ENCODE measurements at places on chromosomes 11 and 22.

- DNase-seq = no peak
These were observed 100.6 kb downstream of the PHF21B start for GRCh38 chr22:44909241-44909640.

DNA sequence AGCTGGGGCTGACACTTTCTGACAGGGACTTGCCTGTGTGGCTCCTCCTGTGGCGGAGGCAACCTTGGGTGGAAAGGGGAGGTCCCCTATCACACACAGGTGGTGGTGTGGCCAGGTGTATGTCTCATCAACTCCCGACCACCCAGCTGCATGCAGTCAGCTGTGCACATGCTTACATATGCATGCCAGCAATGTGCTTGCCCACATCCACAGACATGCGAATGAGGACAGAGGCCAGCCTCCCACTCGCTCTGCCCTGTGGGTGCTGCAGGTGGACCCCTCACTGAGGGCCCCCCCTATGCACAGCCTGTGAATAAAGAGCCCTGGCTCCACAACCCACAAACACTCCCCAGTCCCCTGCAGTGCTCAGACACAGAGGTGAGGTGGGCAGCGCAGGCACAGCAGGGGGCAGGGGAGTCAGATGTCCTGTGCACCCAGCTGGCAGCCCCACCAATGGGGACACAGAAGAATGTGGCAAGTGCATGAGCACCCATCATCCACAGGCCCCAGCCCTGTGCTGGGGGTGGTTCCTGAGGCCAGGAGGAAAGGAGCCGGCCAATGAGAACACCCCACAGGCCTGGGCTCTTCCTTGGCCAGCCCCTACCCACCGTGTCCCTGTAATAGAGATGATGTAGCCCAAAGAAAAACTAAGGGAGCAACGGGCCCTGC is 9.5 kb downstream of the GNB1L start:
- DNase-seq = no peak

GRCh38 chr11:82663535-82663934 is 70.1 kb downstream of the FAM181B start:
- DNase-seq = no peak

- DNase-seq = no peak
These were observed 100.4 kb downstream of the ARL14EP start for GRCh38 chr11:30423279-30423648.

GRCh38 chr11:78149646-78150045 is 10.2 kb upstream of the ALG8 start:
- DNase-seq = no peak

- DNase-seq = peak; percentile 38
These were observed 931 bp downstream of the CADM1 start for GRCh38 chr11:115503083-115503885.

DNA sequence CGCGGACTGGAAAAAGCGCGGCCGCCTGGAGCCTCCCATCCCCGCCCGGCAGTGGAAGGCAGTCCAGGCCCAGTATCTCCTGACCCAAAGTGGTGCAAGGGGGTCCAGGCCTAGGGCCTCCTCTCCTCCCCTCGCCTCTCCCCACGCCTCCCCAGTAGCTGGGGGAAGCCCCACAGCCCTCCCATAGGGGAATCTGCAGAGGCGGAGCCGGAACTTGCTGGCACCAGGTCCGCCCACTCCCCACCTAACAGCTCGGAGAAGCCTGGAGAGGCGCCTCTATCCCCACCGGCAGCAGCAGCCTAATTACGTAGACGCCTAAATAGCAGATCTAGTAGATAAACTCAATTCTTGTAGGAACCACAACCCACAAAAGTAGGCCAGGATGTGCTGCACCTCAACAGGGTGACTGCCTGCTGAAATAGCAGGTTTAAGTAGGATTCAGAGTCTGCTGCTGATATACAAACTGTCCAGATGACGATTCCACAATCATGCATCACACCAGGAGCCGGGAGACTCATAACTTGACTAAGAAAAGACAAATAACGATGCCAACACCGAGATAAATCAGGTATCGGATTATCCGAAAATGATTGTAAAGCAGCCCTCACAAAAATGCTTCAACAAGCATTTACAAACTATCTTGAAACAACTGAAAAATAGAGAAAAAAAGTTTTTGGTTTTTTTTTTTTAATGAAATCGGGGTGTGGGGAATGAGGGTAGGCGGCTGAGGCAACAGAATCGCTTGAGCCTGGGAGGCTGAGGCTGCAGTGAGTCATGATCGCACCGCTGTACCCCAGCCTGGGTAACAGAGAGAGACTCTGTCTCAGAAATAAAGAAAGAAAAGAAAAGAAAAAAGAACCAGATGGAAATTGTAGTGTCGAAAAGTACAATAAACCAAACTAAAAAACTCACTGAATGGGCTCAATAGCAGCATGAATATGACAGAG is 11.4 kb upstream of the BRD1 start:
- DNase-seq = peak; percentile 88

DNA sequence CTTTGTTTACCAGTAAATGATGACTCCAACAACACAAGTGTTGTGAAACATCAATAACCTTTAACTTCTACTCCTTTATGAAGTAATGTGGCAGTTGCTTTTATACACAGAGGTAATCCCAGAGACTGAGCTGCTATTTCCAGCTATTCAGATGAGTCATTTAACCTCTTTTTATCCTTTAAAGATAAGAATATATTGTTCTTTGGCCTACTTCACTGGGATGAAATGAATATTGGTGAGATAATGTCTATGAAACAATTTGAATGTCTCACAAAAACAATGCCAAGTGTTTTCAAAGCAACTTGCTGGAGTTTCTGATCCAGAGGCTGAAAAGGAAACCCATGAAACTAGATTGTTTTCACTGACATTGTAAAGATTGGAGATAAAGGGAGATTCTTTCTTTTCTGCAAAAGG is 564.4 kb upstream of the LUZP2 start:
- no peak for DNase-seq

- no peak for DNase-seq
These were observed 24.2 kb downstream of the UBE2L3 start for GRCh38 chr22:21591695-21592094.

DNA sequence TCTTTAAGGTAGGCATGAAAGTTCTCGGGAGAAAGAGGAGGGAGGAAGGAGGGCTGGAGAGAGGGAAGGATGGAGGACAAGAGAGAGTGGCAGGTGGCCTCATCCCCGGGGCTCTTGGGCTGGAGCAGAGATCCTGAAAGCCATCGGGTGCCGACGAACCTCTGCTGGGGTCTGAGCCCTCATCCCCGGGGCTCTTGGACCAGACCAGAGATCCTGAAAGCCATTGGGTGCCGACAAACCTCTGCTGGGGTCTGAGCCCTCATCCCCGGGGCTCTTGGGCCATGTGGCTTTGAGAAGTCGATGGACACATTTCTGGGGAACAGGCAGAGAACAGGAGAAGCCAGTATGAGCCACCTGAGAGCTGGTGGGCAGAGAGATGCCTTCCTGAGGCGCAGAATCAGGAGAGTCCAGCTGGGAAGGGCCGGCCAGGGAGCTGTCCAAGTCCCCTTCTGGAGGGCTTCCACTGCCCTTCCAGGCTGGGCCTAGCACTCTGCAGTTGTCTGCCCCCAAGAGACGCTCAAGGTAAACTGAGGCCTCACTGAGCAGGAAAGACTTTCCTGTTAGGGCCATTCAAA is 1398.1 kb downstream of the BRD1 start:
- DNase-seq = no peak

- no peak for DNase-seq
These were observed 10.4 kb upstream of the TUB start for GRCh38 chr11:8070417-8071115.

GRCh38 chr11:16807306-16807705 is 68.9 kb downstream of the C11orf58 start:
- no peak for DNase-seq

DNA sequence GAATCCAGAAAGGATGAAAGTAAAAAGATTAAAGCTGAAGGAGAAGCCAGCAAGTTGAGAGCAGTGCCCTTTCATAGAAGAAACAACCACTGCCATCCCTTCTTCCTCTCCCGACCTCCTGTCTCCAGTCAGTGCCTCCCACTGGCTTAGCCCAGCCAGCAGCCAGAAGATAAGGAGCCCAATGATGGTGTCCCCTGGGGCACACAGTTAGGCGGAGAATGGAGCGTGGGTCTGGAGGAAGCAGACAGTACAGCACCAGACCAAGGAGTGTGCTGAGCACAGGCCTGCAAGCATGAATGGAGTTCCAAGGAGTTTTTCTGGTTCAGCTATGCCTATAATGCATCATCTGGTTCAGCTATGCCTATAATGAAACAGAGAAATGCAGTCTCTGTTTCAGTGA is 54.3 kb upstream of the TNRC6B start:
- DNase-seq = no peak

- no peak for DNase-seq
These were observed 18.1 kb upstream of the BDNF start for GRCh38 chr11:27718346-27718862.

DNA sequence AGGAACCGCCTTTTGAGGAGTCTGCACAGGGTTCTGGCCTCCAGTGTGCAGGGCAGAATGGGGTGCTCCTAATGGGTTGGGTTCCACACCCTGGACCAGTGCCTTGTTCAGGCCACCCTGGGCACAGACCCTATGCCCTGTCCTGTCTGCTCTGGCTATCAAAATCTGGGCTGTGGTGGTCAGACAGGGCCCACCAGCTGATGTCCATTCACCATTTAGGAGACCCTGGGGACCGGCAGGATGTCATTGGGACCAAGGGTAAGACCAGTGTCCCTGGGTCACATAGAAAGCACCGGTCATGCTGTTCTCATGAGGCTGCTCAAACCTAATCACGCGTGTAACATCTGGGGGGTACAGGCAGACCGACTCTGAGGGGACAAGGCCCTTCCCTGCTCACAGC is 37.3 kb downstream of the PARVG start:
- DNase-seq = no peak

DNA sequence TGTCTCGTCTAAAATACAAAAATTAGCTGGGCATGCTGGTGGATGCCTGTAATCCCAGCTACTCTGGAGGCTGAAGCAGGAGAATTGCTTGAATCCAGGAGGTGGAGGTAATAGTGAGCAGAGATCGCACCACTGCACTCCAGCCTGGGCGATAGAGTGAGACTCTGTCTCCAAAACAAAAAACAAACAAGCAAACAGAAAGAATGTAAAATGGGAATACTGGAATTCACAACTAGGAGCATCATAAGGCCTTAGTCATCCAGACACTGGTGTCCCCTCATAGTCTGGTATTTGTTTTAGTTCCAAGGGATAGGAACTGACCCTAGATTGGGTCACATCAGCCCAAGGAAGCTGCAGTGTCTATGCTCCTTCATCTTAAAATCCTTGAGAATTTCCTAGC is 520.8 kb downstream of the NELL1 start:
- no peak for DNase-seq

- DNase-seq = no peak
These were observed 601.8 kb downstream of the INSC start for GRCh38 chr11:15716550-15716949.

GRCh38 chr22:11613898-11614755 is 3913.9 kb upstream of the OR11H1 start:
- no peak for DNase-seq

DNA sequence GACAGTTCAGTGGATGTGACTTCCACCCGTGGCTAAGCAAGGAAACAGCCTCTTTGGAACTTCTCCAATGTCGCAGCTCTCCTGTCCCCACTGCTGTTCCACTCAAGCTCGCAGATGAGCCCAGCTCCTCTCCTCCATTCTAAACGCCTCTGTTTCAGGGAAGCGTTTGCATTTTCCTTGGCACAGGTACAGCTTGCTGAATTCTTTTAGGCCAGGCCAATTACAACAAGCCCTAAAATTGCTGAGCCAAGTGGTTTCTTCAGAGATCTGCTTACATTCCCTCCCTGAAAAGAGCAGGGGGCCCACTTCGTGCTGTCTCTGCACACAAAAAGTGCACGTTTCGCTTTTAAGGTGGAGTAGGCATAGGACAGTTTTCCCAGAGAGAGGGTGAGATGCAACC is 91.5 kb upstream of the BLID start:
- no peak for DNase-seq

- no peak for DNase-seq
These were observed at the start of gene DNHD1 for GRCh38 chr11:6497069-6497839. TSS of gene DNHD1 (plus strand) at chr11:6497280. CDS start at chr11:6498216, 936 bp downstream.

DNA sequence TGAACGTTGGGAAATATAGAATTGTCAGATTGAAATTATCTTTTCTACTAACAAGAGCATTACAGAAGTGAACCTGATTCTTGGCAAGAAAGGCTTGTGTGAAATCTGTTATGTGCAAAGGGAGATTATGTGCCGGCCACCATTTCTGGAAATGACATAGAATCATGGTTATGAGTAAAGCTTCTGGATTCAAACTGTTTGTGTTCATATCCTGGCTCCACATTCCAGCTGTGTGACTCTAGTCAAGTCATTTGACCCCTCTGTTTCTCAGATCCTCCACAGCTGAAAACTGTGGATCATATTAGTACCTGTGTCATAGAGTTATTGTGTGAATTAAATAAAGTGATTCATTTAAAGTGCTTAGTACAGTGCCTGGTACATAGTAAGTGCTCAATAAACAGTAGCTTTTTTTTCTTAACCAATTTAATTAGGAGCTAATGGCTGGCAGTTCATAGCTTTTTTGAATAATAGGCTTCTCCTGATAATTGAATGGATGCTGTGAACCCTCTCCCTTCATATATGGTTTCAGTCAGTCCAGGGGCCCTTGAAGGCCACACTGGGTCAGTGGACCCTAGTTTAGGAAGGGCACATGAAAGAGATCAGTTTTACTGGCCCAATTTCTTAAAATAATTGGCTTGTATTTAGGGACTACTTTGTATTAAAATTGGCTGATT is 34.6 kb downstream of the EHF start:
- DNase-seq = no peak
